ENCODE measurements at places on chromosomes 16 and 17.
A peak's percentile ranks its signal among the peaks of the same experiment; 100 is the strongest.

DNA sequence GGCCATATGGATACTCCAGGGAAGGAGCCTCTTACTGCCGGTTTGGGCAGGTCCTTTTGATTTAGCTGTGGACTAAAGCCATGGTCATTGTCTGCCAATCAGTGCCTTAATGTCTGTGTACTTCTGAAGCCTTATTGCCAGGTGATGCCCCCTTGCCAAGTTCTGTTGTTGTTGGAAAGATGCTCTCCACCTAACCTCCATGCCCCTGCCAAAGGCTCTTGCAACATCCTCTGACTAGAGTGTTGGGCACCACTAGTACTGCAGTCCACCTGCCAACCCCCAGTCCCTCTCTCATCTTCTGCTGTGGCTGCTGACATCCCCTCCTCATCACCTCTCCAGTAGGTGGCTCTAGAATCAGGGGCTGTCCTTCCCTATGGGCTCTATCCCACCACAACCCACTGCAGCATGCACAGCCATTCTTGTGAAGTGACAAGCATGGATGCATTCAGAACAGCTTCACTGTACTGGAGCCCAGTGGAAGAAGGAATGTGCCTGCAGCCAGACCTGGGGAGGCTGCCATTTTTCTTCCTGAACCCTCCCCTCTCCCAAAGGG lies 375.3 kb upstream of the CDH5 start:
- no peak for DNase-seq

DNA sequence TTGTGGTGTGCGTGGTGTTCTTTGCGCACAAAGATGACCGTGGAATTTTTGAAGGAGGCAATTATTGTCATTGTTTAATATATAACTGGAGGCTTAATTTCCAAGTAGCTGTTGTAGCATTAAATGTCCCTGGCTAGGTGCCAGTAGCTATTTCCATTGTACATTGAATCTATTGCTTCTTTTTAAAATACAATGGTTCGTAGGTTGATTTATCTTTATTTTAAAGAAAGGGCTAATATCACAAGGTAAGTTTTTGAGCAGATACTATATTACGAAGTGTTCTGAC lies 127.1 kb downstream of the RPTOR start:
- DNase-seq: no peak

GRCh38 chr17:40291281-40291664 lies 3.6 kb downstream of the CDC6 start:
- no peak for DNase-seq

DNA sequence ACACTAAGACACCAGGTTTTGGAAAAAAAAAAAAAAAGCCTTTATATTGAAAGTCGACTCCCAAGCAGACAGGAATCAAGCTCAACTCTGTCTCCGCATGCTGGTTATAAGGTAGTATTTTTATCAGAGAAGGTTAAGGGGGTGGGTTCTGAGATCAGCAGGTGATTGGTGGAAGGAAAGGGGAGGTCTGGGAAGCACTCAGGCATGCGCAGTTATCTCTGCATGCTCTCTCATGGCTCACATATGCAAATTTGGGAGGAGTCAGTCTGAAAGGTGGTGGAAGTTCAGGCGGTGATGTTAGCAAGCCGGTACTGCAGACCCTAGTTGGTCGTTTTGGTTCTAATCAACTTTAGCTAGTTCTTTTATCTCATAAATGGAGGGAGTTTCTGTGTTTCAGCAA lies 357.6 kb upstream of the C16orf82 start:
- DNase-seq: no peak

GRCh38 chr17:42871647-42872046 lies 20.6 kb downstream of the AOC3 start:
- DNase-seq: no peak

DNA sequence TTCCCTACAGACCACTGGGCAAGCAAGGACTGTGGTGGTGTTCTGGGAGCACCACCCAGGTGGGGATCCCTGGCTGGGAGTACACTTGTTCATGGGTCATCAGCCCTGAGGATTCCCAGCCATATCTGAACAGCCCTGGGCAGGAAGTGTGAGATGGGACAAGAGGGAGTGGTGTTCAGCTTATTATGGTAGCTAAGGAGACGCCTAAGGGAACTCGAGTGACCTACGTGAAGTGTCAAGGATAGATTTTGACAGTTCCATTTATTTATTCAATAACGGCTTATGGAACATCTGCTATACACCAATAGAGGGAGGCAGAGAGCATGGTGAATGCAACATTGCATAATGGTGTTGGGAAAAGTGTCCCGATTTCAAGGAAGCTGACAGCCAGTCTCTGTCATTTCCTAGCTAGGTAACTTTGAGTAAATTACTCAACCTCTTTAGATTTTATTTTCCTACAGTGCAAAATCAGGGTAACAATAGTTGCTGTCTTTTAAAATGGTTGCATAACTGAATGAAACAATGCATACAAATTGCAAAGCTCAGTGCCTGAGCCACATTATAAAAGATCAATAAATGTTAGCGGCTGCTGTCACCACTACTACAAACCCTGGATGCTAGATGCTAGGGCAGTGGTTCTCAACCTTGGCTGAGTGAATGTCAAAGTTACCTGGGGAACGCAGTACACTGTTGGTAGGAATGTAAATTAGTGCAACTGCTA lies 534.1 kb downstream of the GRIN2A start:
- no peak for DNase-seq

- no peak for DNase-seq
Measured at GRCh38 chr16:72875291-72876031, 172.5 kb downstream of the ZFHX3 start.

GRCh38 chr17:79741751-79742588 lies 11.2 kb downstream of the ENPP7 start:
- DNase-seq: peak; percentile 85

- no peak for DNase-seq
Measured at GRCh38 chr17:75250009-75250471, 11.4 kb downstream of the GGA3 start.
